GM23248 (cell line): ENCODE measurements at places on chromosomes 16 and 17. TPM values are rescaled to one million over a fixed set of nuclear protein-coding genes. Genes with fewer than 3 reads are reported as not detected.

GRCh38 chr17:36679815-36680467 lies 78.6 kb downstream of the MRM1 start:
- no peak for DNase-seq

- peak; percentile 40 for DNase-seq
Measured at GRCh38 chr17:74295625-74296547, 21.9 kb downstream of the DNAI2 start.

- peak; percentile 77 for DNase-seq
Measured at GRCh38 chr17:45046537-45047125, 4.8 kb downstream of the DCAKD start.

DNA sequence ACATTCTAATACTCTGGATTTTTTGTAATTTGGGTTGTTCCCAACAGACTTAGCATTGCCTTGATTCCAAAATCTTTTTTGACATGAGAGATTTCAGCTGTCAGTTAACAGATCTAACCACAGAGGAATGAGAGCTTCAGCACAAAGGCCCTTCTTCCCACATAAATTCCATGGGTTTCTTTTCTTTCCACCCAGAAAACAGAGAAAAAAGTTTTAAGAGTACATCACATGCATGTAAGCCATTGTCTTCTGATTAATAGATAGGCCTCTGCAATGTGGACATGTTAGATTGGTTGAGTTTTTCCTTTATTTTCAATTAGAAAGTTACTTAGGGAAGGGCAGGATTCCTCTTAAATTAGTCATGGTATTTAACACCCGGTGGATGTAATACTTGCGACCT lies 939 bp downstream of the MYH8 start:
- DNase-seq, result no peak

DNA sequence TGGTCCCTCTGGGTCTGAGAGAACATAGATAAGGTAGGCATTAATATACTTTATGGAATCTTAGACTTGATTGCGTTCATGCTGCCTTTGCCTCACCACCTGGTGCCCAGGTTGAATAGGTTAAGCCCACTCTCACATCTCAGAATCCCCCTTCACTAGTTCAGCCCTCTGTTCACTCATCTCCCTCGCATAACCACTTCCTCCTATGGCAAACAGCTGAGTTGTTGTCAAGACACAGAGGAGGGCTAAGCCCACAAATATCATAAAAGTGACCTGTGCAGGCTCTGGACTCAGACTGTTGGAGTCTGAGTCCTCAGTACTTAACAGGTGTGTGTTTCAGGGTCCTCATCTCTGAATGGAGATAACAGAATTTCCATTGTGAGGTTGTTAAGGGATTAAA lies 55.7 kb downstream of the GOSR1 start:
- no peak for DNase-seq

- no peak for DNase-seq
Measured at GRCh38 chr17:2950846-2951245, 112.6 kb downstream of the OR1D5 start.

- no peak for DNase-seq
Measured at GRCh38 chr17:80745183-80745582, 200.5 kb downstream of the RPTOR start.

DNA sequence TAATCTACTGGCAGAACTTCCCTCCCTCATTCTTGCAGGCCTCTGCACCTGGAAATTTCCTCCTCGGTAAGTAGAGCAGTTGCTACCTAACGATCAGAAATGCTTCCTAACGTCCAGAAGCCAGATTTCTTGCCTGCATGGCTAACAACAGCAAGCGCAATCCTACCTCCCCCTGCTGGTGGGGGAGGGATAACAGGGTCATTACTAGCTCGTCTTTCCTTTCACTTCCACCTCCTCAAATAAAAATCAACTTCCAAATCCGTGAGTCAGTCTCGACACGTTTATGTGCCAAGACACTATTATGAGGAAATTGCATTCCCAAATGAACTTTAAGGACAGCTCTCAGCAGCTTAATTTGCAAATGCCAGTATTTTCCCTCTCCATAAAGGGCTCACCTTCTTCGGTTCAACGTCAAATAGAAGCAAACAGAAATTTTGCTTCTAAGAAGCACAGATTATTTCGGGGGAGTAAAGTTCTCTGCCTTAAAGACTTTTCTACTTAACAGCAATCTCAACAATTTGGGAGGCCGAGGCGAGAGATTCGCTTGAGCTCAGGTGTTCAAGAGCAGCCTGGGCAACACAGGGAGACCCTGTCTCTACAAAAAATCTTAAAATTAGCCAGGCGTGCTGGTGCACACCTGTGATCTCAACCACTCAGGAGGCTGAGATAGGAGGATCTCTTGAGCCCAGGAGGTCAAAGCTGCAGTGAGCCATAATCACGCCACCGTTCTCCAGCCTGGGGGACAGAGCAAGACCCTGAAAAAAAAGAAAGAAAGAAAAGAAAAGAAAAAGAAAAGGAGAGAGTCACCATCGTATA lies 188.6 kb upstream of the PSMD7 start:
- peak; percentile 46 for DNase-seq

GRCh38 chr16:67917140-67917851 lies 14.4 kb downstream of the CTRL start:
- DNase-seq, result peak; percentile 52

DNA sequence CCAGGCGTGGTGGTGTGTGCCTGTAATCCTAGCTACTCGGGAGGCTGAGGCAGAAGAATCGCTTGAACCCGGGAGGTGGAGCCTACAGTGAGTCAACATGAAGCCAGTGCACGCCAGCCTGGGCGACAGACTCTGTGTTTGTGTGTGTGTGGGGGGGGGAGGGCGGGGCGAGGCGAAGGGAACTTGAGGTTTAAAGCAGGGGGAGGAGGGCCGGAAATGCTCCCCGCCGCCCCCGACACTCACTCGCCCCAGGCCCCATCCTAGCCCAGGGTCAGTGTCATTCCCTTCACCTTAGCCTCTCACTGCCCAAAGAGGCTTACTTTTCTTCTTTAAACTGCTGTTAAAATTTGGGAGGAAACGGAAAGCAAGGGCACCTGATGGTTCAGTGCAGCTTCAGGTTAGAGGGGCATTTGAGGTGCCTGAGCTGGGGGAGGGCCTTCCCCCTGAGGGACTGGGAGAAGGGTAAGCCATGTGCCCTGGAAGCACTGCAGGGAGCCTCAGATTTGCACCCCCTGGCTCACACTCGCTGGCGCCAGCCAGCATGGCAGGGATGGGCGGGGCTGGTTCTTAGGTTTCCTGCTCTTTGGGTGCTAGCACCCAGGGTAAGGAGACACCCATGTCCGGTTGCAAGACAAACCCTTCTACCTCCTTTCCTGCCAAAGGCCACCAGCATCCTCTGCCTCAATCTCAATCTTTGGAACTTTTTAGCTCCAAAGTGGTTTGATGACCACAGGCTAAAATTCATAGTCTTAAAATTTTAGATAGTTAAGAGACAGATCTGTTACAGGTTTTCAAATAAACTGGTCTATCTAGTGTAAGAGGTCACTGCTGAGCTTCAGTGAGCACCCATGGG lies 2.2 kb upstream of the LIMD2 start:
- DNase-seq, result no peak

DNA sequence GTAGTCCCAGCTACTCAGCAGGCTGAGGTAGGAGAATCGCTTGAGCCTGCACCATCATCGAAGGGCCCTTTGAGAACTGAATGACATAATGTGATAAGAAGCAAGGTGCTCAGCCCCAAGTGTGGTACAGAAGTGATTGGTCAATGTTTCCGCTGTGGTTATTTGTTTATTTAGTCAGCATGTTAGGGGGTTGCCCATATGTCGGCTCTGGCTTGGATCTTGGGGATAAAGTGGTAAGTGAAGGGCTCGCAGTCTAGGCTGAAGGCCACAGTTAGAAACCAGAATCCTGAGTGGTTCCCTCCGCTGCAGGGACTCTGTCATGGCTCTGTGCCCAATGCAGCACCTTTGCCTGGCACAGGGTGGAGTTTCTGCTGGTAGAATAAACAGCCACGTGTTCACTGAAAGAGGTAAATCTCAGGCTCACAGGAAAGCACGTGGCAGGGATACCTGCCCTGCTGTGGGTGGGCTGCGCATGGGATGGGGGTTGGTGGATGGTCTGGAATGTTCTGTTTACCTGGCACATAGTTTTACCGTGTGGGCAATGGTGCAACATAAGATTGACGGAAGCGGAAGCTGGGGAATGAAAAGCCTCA lies 35.4 kb downstream of the SYT17 start:
- no peak for DNase-seq

DNA sequence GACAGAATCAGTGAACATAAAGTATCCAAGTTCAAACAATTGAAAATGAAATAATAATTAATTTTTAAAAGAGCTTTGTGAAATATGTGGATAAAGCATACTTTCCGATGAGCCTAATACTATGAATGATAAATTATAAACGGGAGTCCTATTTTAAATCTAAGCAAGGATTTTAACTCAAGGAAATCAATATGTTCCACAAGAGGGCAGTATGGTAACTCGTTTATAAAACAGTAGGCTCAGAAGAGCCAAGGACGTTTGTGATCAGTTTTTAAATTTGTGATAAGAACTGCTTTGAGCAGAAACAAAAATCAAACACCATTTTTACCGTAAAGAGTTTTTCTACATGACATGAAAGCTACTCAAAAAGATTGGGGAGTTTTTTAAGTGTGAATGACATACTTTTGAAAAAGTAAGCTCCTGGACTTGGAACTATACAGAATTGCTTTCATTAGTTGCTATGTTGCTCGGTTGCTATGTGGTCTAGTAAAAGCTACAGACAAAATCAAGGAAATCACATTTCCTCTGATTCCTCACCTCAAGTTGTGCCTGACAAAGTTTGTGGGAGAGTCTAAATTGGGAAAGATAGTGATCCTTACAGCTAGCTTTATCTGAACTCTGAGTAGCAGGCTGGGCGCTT lies 11.8 kb upstream of the TEKT1 start:
- DNase-seq, result peak; percentile 75

DNA sequence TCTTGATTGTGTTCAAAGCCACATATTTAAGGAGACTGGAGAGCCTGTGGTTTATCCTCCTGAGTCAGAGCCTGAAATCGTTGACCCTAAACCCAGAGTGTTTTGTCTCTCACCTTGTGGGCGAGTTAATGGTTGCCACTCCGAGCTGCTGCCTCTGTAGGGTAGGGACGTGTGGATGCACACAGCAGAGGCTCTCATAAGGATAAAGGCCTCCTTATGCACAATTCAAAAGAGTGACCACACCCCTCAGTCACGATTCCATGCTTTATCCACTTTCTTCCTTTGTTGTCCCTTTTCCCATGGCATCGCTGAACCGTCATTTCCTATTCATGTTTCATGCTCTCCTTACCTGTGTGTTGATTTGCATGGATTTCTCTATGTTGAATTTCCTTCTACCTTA lies 805.0 kb upstream of the RBFOX1 start:
- no peak for DNase-seq

DNA sequence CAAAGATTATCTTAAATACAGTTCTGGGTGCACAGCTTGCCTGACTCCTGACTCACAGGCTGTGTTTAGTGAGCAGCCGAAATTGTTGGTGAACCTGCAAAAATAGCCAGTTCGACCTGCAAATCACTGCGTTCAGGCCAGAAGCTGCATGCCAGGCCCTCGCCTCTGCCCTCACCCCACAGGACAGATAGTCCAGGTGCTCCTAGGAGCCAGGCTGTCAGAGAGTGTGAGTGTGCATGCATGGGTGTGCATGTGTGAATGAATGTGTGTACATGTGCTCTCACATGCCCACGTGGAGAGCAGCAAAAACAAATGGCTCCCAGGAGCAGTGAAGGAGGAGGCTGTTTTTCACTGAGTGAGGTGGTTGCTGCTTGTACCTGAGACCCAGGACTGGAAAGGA lies 131.8 kb downstream of the ABCC12 start:
- no peak for DNase-seq

GRCh38 chr17:50828508-50829170 lies 6.7 kb upstream of the WFIKKN2 start:
- no peak for DNase-seq

GRCh38 chr17:45391291-45391690 lies 41.4 kb downstream of the ARHGAP27 start:
- DNase-seq, result no peak

GRCh38 chr16:11797957-11798299 lies 870 bp upstream of the ZC3H7A start:
- DNase-seq, result peak; percentile 49

- no peak for DNase-seq
Measured at GRCh38 chr17:21455761-21456160, 79.6 kb downstream of the KCNJ12 start.

GRCh38 chr17:50087246-50087911 lies 7.8 kb upstream of the PDK2 start:
- DNase-seq, result peak; percentile 79

- DNase-seq, result peak; percentile 57
Measured at GRCh38 chr16:70396246-70396904, 42.5 kb downstream of the ST3GAL2 start.

DNA sequence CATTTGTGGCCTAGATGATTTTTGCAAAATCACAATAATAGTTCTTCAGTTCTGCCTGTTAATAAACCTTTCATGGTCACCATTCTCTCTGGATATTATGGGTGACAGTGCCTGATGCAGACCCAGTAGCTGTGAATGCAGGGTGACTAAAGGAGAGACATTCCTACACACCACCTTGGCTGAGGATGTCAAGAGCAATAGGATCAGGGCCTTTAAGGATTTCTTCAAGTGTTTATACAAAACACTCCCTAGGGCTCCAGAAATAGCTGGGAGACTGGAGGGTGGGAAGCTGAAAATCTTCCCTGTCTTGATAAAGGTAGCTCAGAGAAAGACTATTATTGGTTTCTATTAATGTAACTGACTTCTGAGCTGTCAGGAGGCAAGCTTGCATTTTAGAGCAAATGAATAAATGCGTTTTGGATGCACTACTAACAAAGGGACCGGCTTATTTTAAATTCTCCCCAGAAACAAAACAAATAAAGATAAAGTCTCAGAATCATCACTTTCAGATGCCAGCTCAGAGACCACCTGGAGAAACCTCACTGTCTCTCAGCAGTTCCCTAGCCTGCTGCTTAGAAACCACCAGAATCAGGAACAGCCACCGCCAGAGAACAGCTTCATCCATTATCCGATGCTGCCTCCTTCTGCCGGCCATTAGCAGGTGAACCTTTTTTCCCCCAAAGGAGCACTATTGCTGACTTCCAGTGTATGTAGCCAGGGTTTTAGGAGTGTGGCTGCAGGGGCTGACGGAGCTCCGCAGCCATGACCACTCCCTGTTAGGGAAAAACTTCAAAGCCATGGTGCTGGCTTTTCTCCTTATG lies 171.4 kb upstream of the DYNLRB2 start:
- peak; percentile 78 for DNase-seq

GRCh38 chr17:21452377-21453143 lies 76.4 kb downstream of the KCNJ12 start:
- DNase-seq, result peak; percentile 78

OVCA2 gene
- 67.3 and 92.0 TPM in 2 replicates for total RNA-seq

FZD2 gene
- total RNA-seq, result 13.4 and 21.4 TPM in 2 replicates

FBXL16 gene
- total RNA-seq, result 0.54 TPM in 1 of 2 replicates, not detected in the other

SSTR5 gene
- not detected in 2 replicates for total RNA-seq

EDC4 gene
- 37.7 and 48.5 TPM in 2 replicates for total RNA-seq
